Activated CD8-positive, alpha-beta T cell treated with anti-CD3 and anti-CD28 coated beads, Interleukin-2, amount 10 ng/mL, durations not matched to agents 7 days and 5 days (primary cell): ENCODE measurements at places on chromosomes 16 and 17.

- H3K4me3 ChIP-seq = no peak overlapping the region
- DNase-seq = no peak
- H3K36me3 ChIP-seq = no peaks in the 10 kb centered on the region
- no peak overlapping the region for H3K27ac ChIP-seq
- H3K4me1 ChIP-seq = peaks cover 17% of the 10 kb centered on the region
These were observed 1.4 kb upstream of the CACNA1G start for GRCh38 chr17:50558941-50559614.

- peaks cover 13% of the 10 kb centered on the region for H3K36me3 ChIP-seq
- peaks cover 10% of the 10 kb centered on the region for H3K27me3 ChIP-seq
- H3K4me1 ChIP-seq = peaks cover 64% of the 10 kb centered on the region
- no peak overlapping the region for H3K27ac ChIP-seq
These were observed 4.6 kb upstream of the ADCY7 start for GRCh38 chr16:50261707-50262235.

- DNase-seq = no peak
- peak overlapping the region; percentile 28 for H3K4me3 ChIP-seq
- H3K27ac ChIP-seq = no peak overlapping the region
- H3K36me3 ChIP-seq = no peaks in the 10 kb centered on the region
- H3K4me1 ChIP-seq = peaks cover 2% of the 10 kb centered on the region
These were observed 1.2 kb downstream of the GSG1L start for GRCh38 chr16:28062261-28062846.

DNA sequence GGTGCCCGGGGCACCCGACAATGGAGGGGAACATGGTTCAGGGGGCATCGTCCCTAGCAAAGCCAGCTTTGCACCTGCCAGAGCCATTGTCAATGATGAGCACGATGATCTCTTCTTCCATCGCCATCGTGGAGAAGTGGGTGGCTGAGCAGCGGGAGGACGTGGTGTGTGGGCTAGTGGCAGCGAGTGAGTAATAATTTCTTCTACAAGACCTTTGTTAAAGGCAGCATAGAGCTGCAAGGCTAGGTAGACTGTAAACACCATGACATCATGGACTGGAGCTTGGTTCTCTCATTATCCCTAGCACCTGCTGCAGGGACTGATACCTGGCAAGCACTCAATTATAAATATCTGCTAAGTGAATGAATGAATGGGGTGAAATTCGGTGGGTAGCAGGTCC lies 6.7 kb upstream of the HEATR3 start:
- H3K4me3 ChIP-seq = no peak overlapping the region
- no peak for DNase-seq

- no peaks in the 10 kb centered on the region for H3K27me3 ChIP-seq
- H3K4me1 ChIP-seq = peaks cover 92% of the 10 kb centered on the region
- H3K36me3 ChIP-seq = peaks cover 47% of the 10 kb centered on the region
- H3K27ac ChIP-seq = peak overlapping the region; percentile 1
These were observed 5.1 kb downstream of the CALCOCO2 start for GRCh38 chr17:48835971-48836370.
